Esophagus mucosa (tissue), 1 donor: ENCODE measurements at places on chromosomes 1 and 21. TPM values are rescaled to one million over a fixed set of nuclear protein-coding genes. Genes with fewer than 3 reads are reported as not detected.

The USP24 gene
- 21.8 TPM for total RNA-seq

The RNU1-3 gene
- total RNA-seq = 6,387 TPM

The VHLL gene
- not detected for total RNA-seq

The TNFRSF25 gene
- total RNA-seq = 13.1 TPM

The OR6K3 gene
- total RNA-seq = not detected

The LRRC3 gene
- total RNA-seq = 0.72 TPM

The CFH gene
- 33.9 TPM for total RNA-seq

The MAP3K7CL gene
- 3.1 TPM for total RNA-seq

The WNT4 gene
- 7.7 TPM for total RNA-seq

The PSEN2 gene
- total RNA-seq = 6.9 TPM

The LCE6A gene
- not detected for total RNA-seq

The TMCC2 gene
- 1.00 TPM for total RNA-seq

The P3H1 gene
- 7.1 TPM for total RNA-seq

The TNFRSF9 gene
- total RNA-seq = 0.16 TPM

The SPATA17 gene
- 1.00 TPM for total RNA-seq

GRCh38 chr21:18493422-18493821 lies 89.8 kb upstream of the TMPRSS15 start:
- ATAC-seq = no peak

DNA sequence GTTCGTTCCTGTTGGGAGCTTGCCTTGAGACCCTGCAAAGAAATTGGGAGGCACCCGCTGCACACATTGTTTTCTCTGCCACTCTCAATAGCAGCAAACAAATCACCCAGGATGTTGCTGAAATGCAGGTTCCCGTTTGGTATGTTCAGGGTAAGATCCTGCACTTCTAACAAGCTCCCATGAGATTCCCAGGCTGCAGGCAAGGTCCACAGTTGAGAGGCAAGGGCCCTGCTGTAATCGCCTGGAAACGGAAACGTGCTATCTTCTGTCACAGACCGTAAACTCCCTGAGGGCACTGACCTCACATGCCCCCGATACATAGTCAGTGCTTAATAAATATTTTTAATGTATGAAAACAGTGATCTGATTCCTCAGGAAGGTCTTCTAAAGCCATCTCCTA lies 37.8 kb downstream of the XCL1 start:
- ATAC-seq = no peak

- no peak for ATAC-seq
Measured at GRCh38 chr1:65788762-65789161, 3.9 kb upstream of the PDE4B start.

DNA sequence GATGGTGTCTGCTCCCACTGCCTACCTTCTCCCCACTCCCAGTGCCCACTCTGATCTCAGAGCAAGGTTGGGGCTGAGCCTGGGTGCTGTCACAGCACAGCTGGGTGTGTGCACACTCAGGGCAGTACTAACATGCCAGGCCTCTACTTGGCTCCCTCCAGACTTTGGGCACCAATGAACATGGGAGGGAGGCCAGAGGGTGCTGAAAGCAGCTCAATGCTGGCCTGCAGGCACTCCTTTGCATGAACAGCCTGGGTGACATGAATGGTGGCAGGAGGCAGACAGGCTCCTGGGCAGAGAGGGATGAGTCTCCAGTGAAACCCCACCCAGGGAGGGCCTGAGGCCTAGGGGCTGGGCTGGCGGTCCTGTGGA lies 25.8 kb upstream of the DENND1B start:
- peak; percentile 44 for ATAC-seq

GRCh38 chr1:107979088-107979487 lies 14.1 kb upstream of the VAV3 start:
- no peak for ATAC-seq

GRCh38 chr1:52562766-52563165 lies 9.9 kb upstream of the TUT4 start:
- ATAC-seq = no peak

GRCh38 chr1:3536420-3537195 lies 74.7 kb downstream of the MEGF6 start:
- no peak for ATAC-seq

- ATAC-seq = peak; percentile 41
Measured at GRCh38 chr21:45973475-45974072, 8.0 kb upstream of the COL6A1 start.

DNA sequence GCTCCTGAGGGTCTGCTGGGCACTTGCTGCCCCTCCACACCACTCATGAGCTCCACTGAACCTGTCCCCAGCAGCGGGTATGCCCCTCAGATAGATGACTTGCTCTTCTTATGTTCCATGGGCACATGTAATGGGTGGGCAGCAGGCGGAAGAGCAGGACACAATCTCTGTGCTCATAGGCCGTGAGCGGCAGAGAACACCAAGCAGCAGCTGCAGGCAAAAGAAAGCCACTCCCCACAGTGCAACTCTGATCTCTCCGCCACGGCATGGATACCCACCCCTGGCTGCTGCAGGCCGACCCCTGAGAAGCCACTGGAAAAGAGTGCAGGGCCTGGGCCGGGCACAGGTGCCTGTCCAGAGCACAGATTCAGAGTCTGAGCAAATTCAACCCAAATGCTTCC lies 135.2 kb upstream of the RUNX3 start:
- ATAC-seq = no peak

DNA sequence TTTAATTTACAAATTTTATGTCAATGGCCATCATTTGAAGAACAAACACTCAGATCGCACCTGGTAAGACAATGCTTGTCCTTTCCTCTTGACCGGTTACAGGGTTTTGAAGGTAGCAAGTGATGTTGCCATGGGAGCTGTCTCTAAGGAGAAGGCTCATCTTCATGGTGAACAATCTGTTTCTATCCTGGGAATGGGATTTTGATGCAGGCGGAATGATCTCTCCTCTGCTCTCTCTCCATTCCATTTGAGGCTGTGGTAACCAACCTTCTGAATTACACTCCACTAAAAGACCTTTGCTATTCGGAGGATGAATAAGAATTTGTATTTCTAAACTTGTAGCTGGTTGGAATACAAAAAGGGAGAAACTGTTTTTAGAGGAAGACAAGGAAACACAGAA lies 57.9 kb upstream of the SLC5A9 start:
- no peak for ATAC-seq

- no peak for ATAC-seq
Measured at GRCh38 chr1:38062361-38063288, 16.0 kb upstream of the POU3F1 start.

- ATAC-seq = no peak
Measured at GRCh38 chr1:157019457-157019856, 26.1 kb downstream of the ARHGEF11 start.

DNA sequence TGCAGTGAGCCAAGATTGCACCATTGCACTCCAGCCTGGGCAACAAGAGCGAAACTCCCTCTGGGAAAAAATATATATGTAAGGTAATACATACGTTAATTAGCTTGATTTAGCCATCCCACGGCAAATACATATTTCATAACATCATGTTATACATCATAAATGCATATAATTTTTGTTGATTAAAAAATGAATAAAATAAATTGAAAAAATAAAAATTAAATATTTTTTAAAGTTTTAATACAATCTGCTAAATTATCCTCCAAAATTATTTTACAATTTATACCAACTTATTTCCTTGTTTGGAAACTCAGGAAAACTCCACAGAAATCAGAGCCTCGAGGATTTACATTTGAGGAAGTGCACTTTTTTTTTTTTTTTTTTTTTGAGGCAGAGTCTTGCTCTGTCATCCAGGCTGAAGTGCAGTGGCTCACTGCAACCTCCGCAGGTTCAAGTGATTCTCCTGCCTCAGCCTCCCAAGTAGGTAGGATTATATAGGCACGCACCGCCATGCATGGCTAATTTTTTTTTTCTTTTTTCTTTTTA lies 12.6 kb upstream of the IPO9 start:
- no peak for ATAC-seq

GRCh38 chr1:59999006-59999405 lies 72.4 kb upstream of the CYP2J2 start:
- ATAC-seq = no peak

- no peak for ATAC-seq
Measured at GRCh38 chr1:101122452-101123166, 97.0 kb upstream of the DPH5 start.

DNA sequence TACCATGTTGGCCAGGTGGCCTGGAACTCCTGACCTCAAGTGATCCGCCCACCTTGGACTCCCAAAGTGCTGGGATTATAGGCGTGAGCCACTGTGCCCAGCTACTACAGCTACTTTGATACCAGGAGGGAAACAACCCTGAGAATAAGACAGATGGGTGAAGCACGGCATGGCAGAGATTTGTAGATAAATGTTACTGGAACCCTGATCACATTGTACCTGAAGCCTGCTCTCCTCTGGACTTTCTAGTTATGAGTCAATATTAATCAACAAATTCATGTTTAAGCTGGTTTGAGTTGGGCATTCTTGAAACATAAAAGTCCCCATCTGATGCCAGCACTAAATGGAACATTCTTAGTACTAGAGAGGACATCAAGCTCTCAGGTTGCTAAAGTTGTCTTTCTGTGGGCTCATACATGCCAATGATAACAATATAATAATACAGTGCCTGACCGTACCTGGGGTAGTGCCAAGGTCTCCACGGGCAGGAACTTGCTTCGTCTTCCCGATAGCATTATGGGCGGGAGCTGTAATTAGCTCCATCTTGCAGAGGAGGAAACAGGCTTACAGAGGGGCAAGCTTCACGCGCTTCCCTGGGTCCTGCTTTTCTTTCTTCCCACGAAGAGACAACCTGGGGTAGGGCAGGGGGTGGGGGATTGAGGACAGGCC lies 30.7 kb upstream of the SLC19A1 start:
- peak; percentile 32 for ATAC-seq

DNA sequence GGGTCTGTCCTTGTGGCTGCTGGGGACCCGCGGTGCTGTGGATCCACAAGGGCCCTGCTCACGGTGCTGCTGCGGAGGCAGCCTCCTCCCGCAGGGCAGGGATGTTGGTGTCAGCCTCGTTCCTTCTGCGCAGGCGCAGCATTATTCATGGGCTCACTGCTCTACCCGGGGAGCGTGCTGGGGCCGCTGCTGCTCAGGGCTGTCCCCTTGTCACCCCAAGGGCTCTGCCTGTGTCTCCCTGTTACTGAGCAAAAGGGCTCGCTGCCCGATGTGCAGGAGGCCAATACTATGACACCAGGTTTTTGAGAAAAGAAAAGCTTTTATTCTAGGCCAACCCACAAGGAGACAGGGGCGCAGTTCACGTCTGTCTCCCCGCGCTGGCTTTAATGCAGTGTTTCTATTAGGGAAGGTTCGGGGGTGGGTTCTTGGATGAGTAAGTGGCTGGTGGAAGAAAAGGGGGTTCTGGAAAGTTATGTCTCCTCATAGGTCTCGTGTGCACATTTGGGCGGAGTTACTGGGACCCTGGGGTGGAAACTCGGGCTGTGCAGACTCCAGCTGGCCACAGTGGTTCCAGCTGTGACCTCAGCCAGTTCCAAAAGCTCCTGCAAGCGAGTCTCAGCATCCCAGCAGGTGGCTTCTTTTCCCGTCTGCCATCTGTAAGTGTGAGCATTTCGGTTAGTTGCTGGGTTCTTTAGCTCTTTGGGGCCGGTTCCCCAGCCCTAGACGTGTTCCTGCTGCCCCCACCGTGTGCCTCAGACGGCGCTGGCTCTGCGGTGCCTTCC lies 40.8 kb upstream of the LRRC3 start:
- no peak for ATAC-seq

GRCh38 chr1:80509965-80510522 lies 1290.7 kb upstream of the ADGRL2 start:
- no peak for ATAC-seq

- no peak for ATAC-seq
Measured at GRCh38 chr1:101945884-101946283, 50.8 kb downstream of the OLFM3 start.

DNA sequence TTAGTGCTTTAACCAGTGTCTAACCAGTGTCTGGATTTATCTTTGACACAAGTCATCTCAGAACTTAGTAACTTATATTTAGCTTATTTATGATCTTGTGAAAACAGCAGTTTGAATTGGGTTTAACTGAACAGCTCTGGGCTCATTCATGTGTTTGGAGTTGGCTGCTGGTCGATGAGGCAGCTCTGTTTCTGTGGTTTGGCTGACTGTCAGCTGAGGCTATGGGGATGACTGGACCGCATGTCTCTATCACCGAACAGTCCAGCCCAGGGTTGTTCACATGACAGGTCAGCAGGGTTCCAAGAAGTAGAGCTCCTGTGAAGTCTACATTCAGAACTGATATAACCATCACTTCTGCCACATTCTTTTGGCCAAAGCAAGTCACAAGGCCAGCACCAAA lies 29.1 kb upstream of the C21orf91 start:
- peak; percentile 47 for ATAC-seq
